ENCODE measurements at places on chromosomes 2 and 18.

DNA sequence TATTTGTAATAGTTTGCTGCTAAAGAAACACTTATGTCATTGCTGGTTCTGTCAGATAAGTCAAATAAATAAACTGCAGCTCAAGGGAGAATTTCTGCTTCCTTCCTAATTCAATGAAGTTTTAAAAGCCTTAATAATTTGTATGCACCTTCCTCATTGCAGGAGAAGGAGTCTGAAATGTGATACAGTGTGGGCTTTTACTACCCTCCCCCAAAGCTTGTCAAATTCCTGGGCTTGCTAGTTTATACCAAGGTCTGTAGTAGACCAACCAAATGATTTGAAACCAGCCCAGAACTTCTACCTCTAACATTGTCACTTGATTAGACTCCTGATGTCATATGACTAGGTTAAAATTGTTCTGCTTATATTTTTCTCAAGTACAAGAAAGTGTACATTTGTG, 131.8 kb downstream of the DTNA start:
- no peak for DNase-seq

GRCh38 chr2:65193446-65193845, 34.2 kb upstream of the ACTR2 start:
- no peak for DNase-seq

GRCh38 chr2:153940511-153940910, 68.8 kb downstream of the GALNT13 start:
- DNase-seq, result no peak

DNA sequence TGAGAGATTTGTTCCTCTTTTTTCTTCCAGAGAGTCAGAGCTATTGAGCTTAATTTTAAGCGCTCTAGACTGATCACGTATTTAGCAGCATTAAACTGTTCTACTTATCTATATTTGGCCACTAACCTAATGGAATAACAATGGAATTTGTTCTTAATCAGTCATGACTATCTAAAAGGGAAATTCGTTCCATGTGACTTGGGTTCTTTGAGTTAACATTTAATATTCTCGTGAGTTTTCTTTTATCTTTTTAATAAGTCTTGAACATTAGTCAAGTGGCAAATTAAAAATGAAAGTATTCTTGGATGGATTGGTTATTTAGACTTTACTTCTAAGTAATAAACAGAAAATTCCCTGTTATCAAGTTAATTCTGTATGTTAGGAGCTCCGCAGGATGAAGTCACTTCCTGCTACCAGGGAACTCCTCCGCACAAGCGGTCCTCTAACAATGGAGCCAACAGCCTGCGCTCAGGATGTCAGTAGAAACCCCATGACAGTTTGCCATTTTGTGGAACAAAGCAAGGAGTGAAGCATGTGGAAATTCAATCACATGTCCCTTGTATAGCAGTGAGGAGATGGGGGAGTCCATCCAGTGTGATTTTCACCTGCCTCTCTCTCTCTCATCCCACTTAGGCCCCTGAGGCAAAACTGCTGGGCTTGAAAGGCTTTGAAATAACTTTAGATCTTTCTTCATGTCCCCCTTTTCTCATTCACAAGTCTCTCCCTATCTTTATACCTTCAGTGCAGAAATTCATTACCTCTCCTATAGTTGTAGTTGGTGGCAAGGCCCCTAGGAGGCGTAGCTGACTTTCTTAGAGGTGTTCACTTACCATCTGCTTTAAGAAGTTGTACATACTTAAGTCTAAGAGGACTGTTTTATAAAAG, 138.1 kb downstream of the WDR7 start:
- no peak for DNase-seq

DNA sequence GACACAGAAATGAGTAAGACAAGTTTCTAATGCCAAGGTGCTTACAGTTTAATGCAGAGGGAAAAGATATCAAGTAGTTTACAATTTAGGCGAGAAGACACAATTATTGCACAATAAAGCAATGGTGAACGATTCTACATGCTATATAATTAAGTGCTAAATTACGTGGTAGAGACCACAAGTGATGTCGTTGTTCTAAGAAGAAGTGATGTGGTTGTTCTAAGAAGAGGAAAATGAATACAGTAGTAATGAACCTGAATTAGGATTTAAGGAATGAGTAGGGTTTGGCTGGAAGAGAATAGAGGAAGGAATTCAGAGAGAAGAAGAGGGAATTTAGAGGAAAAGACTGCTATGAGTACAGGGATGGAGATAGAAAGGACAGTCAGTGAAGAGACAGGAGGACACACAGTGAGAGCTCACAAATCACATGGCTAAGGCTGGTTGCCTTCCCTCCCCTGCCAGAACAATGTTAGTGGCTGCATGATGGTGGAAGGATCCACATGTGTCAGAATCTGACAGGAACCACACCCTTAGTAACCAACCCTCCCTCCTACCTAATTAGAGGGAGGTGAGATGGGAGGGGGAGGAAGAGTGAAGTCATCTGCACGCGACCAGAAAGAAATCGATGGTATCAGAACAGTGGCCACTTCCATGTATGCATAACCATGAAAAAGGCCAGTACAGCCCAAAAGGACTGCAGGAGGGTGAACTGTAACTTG, 44.7 kb downstream of the M1AP start:
- no peak for DNase-seq

DNA sequence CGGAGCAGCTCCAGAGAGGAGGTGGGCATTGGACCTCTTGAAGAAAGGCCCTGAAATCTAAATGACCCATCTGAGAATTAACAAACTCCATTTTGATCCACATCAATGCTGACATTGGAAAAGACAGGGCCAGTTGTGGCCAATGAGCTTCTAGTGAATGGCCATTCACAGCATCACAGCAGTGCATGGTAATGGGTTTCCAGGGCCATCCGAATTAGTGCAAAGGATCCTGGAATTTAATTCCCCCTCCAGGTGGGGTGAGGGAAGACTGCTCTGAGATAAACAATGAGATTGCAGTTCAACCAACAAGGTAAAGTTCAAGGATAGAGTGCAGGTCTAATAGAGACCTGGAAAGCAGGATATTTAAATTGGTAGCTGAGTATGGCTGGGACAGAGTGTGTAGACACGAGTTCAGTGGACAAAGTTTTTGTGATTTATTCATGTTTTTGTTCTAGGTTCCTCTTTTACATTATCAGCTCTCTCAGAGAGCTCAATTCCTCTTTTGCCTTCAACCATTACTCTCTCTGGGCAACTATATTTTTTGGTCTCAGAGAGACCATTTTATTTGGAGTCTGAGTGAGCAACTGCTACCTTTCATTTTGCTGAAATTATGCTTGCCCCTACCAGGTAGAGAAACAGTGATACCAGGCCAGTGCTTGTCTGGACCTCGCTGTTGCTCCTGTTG, 5.0 kb downstream of the TACR1 start:
- no peak for DNase-seq

- no peak for DNase-seq
Measured at GRCh38 chr18:11666176-11666575, 22.9 kb upstream of the GNAL start.

DNA sequence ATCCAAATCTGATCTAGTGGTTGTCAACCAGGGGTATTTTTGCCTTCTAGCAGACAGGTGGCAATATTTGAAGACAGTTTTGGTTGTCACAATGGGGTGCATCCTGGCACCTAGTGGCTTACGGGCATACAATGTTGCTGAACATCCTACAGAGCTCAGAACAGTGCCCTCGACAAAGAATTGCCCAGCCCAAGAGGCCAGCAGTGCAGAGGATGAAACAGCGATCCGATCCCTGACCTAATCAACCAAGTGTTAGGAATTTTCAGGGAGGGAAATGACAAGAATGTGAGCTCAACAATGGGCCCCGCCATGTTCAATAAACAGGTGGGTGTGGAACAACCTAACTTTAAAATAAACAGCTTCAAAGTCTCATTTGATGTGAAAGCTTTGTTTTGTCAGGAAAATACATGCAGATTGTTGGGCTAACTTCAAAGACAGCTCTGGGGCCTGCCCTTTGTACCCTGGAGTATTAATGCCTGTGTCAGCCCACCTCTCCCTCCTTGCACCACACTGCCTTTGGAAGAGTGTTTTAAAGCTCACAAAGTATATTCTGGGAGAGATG, 22.5 kb upstream of the SCYGR5 start:
- no peak for DNase-seq

- DNase-seq, result peak; percentile 69
Measured at GRCh38 chr2:152240559-152241231, 65.1 kb upstream of the STAM2 start.

GRCh38 chr2:200188876-200189275, 117.6 kb upstream of the SPATS2L start:
- no peak for DNase-seq

DNA sequence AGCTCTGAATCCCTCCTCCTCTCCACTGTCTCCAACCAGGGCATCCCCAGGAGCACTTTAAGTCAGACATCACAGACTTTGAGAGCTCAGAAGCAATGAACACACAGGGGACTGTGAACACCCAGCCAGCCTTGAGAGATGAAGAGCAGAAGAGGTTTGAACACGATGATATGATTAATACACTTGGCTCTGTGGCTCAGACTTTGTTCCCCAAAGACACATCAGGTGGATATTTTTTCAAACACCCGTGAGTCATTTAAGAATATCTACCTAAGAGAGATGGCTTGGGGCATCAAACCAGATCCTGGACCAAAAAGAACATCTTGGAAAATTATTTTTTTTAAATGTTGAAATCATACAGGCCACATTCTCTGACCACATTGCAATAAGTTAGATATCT, 134.9 kb upstream of the OTOS start:
- no peak for DNase-seq

DNA sequence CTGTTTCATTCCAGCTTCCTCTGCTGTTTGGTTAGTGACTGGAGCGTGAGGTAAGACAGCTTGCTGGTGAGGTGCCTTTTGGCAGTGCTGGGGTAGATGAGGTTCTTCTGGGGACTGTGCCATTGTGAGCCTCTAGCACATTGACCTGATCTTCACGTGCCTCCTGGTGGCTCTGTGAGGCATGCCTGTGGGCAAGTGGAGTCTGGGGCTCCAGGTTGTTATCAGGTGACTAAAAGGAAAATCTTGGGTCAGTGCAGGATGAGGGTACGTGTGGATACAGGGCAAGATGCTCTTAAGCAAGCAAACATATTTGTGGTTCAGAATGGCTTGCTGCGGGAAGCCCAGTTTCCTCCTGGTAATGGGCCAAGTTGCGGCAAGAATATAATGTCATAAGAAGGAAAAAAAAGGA, 75.4 kb downstream of the FHOD3 start:
- DNase-seq, result peak; percentile 77

DNA sequence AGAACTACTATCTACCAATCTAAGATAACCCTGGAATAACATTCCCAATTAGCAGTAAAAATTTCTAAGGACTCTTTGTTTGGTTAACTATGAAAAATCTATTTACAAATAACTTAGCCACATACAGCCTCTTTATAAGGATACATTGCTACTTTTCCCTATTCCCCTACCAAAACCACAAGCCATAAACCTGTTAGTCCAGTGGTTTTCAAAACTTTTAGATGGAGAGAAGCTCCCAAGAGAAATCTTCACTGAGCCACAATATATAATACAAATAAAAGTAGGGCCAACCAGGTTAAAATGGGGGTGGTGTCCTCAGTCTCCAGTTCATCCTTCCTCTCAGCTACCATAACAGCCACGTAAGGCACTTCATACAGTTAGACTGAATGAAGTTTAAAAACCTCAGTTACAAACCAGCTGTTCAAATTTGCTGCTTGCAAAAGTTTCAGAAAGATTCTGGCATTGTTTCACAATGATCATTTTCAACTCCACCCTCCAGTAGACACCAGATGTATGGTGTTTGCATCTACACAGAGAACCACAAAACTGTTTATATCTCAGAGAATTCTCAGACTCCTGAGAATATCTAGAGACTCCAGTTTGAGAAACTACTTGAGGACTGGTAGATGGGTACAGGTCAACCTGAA, 26.0 kb downstream of the SOS1 start:
- peak; percentile 50 for DNase-seq

GRCh38 chr2:134815741-134816140, 22.7 kb upstream of the ACMSD start:
- no peak for DNase-seq

DNA sequence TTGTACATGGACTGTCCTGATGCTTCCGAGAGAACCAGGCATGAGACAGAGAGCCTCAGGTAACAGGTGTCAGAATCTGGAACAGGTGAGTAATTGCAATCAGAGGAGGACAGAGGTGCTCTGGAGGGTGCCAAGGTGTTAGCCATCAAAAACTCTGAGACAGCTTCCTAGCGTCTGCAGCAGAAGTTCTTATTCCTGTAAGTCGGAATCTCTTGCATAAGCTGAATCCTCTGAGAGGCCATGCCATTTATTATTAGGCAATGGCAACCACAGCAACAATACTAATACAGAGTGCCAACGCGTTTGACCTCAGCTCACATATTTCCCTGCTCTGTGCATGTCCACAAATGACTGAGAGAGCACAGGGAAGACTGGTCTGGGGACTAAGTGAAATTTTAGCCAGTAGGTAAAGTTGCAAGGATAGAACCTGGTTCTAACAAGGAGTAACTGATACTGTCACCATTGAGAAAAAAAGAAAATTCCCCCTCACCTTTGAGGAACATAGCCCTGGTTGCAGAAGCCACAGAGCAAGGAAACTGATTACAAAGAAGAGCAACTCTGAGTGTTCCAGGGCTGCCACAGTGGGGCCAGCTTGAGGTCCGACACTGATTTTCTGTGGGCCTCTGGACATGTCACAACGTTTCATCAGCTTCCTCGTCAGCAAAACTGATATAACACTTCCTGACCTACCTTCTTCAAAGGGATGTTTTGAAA, 55.1 kb upstream of the ACSL3 start:
- DNase-seq, result peak; percentile 96

DNA sequence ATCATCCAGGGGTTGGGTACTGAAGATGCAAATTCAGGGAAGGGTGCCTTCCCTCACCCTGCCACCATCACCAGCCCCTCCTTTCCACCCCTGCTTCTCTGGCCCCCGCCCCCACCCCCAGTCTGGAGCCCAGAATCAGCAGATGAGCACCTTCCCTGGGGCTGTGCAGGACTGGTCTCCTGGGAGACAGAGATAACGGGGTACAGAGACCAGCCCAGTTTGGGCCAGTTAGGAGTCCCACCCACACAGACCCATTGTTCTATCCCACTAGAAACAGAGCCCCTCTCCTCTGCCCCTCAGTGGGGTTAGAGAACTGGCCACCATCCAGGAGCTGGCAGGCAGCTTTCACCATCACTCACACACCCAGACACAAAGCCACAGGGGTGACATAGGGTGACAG, 4.5 kb upstream of the CRYBA2 start:
- no peak for DNase-seq

DNA sequence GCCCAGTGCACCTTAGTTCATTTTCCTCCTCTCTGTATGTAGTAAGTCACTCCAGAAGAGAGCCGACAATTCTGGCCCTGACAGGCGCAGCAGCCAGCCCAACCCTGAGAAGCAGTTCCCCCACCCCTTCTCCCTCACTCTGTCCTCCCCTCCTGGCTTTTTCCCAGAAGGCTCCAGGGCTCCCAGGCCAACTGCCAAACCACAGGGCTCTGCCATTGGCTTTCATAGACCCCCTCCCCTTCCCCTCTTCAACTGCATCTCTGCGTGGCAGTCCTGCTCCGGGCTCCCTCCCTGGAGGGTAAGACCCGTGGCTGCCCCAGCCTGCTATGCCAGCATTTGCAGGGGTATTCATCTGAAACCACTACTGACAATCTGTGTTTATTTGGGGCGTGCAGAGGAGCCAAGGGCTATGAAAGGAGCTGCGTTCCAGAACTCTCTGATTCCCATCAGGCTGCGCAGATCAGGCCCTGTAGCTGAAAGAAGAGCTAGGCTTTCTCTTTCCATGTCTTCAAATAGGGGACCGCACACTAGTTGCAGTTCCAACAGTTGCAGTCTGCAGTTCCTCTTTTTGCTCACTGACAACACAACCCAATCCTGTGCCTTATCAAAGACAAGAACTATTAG, 388.6 kb upstream of the TNP1 start:
- DNase-seq, result no peak

- DNase-seq, result no peak
Measured at GRCh38 chr2:226544596-226545210, 254.9 kb downstream of the IRS1 start.

Measured in PC-9 (cell line).